Stimulated activated CD8-positive, alpha-beta memory T cell treated with anti-CD3 and anti-CD28 coated beads, Interleukin-7, amount 100 ng/mL, for 1 hour (primary cell): ENCODE measurements at places on chromosomes 11 and 22.

DNA sequence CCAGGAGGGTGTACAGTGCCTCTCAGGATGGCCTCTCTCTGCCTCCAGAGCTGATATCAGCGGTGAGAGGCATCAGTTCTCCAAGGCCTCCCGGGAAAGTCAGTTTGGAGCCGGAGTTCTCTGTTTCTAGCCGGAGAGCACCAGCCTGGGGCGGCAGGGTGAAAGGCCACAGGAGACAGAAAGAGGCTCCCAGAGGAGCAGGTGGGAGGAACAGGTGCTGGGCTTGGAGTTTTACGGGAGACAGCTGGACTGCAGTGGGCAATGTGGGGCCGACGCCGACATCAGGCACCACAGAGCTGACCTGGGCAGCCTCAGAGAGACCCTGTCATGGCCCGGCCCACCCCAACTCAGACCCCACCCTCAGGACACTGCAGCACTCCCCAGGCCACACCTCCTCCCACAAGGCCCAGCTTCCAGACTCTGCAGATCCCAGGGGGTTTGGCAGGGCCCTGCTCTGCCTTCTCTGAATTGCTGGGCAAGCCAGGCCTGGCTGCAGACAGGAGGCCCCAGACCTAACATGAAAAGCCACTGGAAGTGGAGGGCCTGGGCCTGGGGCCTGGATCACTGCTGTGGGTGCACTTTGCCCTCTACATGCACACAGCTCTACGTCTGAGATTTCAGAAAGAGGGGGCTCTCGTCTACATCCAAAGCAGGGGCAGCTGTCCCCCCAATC is 885.6 kb downstream of the BRD1 start:
- DNase-seq: no peak

GRCh38 chr22:23060612-23061400 is 9.5 kb upstream of the GNAZ start:
- DNase-seq: no peak

GRCh38 chr11:94759522-94759921 is 8.6 kb upstream of the AMOTL1 start:
- DNase-seq: no peak

GRCh38 chr11:61119055-61119454 is 16.8 kb downstream of the CD5 start:
- no peak for DNase-seq

DNA sequence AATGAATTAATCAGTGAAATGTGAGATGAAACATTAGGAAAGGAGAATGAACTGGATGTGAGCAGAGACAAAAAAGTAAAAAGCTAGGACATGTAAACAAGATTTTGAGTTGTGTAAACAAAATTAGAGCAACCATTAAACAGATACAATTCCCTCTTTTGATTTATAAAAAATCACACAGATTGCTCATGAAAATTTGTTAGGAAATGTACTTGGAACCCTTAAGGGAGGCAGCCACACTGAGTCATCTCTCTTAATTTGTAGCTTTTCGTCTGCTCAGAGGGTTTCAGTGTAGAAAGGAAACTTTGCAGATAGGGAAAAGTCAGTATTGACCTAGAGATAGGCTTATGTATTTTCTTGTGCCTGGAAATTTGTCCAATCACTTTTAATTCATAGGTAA is 49.6 kb upstream of the ME3 start:
- no peak for DNase-seq

GRCh38 chr11:84384731-84385130 is 1098.6 kb upstream of the CCDC90B start:
- no peak for DNase-seq

GRCh38 chr22:26452236-26453016 is 23.4 kb downstream of the ASPHD2 start:
- no peak for DNase-seq

DNA sequence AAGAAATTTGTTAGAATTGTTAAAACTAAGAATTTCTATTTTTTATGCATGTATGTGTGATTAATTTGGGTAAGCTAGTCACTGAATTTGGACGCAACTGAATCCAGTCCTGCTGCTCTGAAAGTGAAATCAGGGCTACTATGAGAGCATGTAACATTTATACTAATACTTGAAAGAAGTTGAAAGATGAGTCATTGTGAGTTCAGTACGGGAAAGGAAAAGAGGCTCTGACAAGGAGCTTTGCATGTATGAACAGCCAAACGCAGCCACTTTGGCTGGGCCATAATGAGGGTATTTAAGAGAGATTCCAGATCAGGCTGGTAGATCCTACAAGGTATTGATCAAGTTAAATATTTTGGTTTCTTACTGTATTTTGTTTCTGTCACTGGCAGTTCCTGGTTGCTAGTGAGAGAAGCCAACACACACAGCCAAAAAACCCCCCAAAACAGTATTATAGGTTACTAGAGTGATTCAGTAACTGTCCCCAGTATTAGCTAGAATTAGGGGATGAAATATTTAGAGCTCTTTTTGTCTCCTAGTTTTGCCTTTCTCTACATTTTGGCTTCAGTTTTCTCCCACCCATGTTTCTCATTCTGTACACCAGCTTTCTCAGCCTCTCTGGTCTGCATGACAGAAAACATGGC is 14.1 kb downstream of the AASDHPPT start:
- no peak for DNase-seq

- no peak for DNase-seq
Observed at GRCh38 chr11:113849713-113850112, 25.7 kb downstream of the USP28 start.

- DNase-seq: no peak
Observed at GRCh38 chr11:8613036-8613435, 19.0 kb upstream of the STK33 start.

DNA sequence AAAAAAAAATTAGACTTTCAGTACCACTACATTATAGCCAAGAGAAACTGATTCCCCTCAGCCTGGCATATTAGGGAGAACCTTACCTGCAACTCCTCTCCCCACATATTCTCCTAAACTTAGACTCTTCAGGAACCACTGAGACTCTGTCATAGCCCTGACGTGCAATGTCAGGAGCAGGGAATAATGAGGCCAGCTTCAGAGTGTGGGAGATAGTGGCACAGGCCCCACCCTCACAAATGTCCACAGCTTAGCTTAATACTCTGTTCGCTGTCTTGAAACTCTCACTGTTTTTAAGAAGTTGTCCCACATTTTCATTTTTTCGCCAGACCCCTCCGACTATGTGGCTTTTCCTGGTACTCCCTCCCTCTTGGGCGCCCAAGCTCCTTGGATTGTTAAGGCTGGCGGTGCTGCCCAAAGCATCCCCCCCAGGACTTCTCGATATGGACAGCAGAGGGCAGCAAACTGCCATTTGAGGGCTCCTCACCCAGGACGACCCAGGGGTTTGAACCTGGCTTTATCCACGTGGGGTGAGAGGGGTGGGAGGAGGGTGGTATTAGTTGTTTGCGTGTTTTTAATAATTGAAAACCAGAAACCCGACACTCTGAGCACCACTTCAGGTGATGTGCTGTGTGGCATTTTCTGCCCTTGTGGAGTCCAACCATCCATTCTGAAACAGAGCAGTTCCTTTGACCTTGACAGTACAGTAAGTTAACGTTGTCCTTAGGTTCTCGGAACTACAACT is 45.2 kb upstream of the RASSF10 start:
- peak; percentile 29 for DNase-seq

- no peak for DNase-seq
Observed at GRCh38 chr11:8354622-8355415, 91.1 kb upstream of the LMO1 start.

GRCh38 chr11:28798286-28798685 is 690.1 kb downstream of the METTL15 start:
- no peak for DNase-seq

DNA sequence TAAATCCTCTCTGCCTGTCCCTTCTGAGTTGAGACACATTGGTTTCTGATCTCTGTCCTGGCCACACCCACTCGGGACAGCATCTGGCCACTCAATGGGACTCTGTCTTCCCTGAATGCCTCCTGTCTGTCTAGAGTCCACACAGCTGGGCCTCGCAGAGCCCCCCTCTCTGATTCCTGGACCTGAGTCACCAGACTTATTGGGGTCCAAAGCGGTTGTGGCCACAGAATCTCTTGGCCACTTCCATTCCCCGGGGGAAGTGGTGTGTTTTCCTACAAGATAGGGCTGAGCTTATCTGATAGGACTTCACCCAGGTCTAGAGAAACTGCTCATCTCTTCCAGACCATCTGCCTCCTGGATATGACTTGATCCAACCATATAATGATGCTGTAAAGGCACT is 57.4 kb upstream of the WNT11 start:
- DNase-seq: no peak

GRCh38 chr11:27621405-27622161 is 78.7 kb downstream of the BDNF start:
- DNase-seq: no peak

DNA sequence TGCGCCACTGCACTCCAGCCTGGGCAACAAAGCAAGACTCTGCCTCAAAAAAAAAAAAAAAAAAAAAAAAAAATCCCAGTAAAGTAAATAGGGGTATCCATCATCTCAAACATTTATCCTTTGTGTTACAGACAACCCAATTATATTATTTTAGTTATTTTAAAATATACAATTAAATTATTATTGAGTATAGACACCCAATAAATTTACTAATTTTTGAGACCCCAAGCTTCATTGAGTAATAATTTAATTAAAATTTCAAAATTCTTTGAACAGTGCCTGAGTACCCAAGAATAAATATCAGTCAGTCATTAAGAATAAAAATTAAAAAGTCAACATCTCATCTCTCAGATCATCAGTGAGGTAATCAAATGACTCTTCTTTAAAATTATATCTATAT is at the start of gene OR52N4:
Gene OR52N4 (plus strand): TSS at position 301 of the 400 bp plus-strand sequence. CDS start 498 bp downstream, outside the sequence.
- DNase-seq: no peak

DNA sequence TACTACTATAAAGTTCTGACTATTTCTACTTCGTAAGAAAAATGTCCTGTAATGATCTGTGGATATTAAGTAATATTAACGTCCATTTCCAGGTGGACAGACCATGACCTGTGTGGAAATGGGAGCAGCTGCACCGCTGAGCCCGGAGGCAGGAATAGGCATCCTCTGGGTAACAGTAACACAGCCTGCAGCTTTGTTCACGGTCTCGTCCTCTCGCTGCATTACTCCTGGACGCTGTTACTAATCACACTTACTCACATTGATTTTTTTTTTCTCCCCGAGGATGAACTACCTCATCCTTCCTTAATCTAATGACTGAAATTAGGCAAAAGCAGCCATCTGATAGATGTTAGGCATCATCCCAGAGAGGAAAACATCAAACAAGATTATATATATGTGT is 345.7 kb upstream of the NARS2 start:
- no peak for DNase-seq

- DNase-seq: no peak
Observed at GRCh38 chr11:113147249-113147648, 167.1 kb upstream of the TTC12 start.

- DNase-seq: no peak
Observed at GRCh38 chr11:5674391-5674790, 10.5 kb downstream of the TRIM5 start.

- no peak for DNase-seq
Observed at GRCh38 chr11:82004537-82005213, 729.0 kb downstream of the FAM181B start.

DNA sequence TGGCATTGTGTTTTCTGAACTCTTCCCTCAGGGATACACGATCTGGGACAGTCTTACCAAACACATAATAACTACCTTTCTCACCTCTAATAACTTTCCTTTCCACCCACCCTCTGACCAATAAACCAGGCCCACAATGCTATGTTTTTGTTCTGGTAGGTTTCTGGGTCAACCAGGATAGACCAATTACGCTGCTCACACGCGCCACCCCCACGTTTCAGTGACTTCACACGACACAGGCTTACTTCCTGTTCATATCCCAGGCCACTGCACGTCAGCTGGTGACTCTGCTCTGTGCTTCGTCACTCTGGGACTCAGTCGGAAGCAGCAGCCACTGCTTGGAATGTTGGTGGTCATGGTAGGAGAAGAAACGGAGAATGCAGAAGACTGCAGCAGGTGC is 2.5 kb downstream of the KRTAP5-4 start:
- DNase-seq: no peak

DNA sequence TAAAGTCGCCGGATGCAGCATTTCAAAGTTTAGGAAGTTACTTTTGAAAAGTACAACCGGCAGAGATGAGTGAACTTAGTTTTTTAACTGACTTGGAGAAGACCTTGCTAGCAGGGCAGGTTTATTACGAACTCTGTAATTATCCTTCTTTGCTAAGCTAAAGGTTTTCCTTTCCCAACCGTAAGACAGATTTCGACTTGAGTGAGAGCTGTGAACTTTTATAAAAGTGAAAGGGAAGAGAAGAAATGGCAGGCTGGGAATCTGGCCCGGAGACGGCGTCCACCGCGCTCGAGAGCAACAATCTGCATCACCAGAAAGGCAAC is 659 bp upstream of the TEAD1 start:
- DNase-seq: no peak

DNA sequence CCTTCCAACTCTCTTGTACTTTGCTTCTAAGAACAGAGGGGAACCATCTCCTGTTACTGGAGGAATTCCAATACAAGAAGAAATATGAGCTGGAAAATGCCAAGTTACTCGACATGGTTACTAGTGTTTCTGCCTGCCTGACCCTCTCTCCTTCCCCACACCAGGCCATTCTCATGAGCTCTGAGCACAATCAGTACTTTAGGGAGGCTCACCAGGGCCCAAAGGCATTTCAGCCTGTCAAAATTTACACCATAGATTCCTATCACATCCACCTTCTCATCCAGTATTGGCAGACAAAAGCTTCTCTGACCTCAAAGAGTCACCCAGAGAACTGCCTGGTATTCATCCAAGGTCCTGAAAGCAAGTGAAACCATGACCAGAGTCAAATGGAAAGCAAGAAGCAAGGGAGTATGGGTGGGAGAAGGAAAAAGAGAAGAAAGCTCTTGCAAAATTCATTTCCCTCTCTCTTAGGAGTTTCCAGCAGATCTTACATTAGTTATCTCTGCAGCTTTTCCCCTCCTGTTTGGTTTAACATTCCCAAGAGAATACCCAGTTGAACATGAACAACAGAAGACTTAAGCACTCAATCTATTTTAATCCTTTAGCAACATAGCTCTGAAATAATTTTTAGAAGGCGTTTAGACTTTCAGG is 58.7 kb upstream of the NCAM1 start:
- DNase-seq: no peak

- no peak for DNase-seq
Observed at GRCh38 chr11:14544611-14545010, 24.4 kb upstream of the PSMA1 start.

DNA sequence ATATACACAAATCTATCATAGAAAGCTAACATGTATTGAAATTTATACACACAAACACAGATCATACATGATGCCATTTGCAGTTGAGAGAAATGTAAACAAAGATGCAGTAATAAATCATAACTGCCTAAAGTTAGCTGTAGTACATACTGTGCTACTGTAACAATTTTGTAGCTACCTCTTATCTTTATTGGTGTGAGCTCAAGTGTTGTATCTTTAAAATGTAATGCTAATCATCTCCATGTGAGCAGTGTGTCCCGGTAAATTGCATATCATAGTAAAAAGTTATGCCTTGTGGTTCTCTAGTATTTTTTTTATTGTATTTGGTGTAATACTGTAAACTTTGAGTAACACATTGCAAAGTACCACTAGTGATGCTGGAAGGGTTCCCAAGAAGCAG is 16.8 kb upstream of the PITPNB start:
- no peak for DNase-seq
